ENCODE measurements at places on chromosomes 2 and 18.

GRCh38 chr2:138373993-138374408, 127.6 kb upstream of the SPOPL start:
- DNase-seq: peak; percentile 32

DNA sequence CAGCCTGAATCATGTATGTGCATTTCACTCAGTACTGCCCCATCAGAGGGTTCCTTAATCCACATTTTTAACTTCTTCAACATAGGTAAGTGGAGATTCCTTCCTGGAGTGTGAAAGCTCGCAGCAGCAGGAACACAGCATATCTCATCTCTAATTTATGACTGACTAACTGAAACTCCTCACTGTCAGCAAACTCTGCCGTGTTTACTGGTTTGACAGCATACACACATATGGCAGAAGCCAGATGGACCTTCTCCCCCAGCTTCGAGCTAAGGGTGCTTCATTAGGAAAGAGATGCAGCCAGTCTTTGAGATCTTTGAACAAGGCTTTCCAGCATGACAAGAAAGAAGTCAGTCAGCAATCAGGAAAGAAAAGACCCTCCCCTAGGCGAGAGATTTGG, 200.3 kb upstream of the ACVR2A start:
- no peak for DNase-seq

DNA sequence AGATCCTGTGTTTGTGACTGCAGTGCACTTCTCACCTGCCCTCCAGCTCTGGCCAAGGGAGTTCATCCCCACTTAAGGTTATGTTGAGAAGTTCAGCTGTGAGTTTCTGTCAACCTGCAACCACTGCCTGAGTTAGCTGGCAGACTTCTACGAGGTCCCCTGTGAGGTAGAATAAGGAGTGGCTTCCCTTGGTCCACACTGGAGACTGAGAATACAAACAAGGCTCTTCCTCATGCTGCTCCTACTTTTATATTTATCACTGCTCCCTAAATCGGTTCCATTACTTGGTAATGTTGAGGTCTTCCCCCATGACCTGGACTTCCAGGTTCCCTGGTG, 353.2 kb upstream of the CWC22 start:
- no peak for DNase-seq

DNA sequence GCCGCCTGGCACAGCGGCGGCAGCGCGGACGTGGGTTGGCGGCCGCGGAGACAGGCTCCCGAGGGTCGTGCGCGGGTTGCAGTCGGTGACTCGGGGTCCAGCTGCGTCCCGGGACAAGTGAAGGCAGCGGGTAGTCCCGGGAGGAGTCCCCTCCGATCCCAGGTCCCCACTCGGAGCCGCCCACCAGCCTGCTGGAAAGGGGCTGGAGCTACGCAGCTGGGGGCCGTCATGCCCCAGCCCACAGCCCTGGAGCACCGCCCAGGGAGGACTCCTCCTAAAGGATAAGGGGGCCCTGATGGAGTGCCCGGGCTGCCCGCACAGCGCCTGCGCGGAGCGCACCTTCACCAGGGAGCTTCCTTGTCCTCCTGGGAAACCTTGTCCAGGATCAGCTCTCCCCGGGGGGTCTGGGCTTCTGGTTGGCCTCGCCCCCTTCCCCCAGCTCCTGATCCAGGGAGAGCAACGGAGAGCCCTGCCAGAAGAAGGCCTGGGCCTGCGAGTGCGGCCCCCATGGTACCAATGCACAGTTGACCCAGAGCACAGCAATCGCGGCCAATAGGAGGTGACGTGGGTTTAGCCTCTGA, 25.9 kb upstream of the ALPP start:
- DNase-seq: no peak

DNA sequence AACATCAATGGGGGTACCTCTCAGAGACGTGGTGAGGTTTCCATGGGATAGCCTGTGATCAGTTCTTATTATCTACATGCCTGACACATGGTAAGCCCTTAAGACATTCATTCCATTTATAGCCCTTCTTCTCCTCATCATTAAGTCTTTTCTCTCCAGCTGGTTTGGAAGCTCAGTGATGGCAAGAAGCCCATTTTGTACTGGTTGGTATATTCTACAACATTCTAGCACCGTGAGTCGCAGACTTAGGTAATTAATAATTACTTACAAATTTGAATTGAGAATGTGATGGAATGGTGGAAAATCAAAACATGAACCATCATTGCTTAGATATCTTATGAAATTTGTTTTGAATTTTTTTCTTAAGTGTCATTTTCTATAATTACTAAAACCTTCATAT, 472.6 kb downstream of the DLGAP1 start:
- no peak for DNase-seq

DNA sequence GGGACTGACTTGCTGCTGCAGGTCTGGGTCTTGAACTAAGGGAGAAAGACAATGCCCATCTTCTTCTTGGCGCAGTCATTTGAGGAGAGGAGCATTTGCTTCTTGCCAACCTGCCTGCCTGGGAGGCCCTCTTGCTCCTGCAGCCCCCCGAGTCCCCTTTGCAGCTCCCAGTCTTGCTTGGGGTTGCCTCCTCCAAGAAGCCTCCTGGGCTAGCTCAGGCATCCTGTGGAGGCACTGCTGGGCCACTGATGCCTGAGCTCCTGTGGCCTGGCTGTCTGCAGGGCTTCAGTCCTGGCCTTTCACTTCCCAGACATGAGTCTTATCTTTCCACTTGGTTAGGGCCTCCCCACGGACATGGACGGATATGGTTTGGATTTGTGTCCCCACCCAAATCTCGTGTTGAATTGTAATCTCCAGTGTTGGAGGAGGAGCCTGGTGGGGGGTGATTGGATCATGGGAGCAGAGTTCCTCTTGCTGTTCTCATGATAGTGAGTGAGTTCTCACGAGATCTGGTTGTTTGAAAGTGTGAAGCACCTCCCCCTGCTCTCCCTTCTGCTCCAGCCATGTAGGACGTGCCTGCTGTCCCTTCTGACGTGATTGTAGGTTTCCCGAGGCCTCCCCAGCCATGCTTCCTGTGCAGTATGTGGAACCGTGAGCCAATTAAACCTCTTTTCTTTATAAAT, 17.3 kb downstream of the HPCAL1 start:
- DNase-seq: no peak

GRCh38 chr2:152343426-152343825, 8.5 kb downstream of the FMNL2 start:
- DNase-seq: no peak

DNA sequence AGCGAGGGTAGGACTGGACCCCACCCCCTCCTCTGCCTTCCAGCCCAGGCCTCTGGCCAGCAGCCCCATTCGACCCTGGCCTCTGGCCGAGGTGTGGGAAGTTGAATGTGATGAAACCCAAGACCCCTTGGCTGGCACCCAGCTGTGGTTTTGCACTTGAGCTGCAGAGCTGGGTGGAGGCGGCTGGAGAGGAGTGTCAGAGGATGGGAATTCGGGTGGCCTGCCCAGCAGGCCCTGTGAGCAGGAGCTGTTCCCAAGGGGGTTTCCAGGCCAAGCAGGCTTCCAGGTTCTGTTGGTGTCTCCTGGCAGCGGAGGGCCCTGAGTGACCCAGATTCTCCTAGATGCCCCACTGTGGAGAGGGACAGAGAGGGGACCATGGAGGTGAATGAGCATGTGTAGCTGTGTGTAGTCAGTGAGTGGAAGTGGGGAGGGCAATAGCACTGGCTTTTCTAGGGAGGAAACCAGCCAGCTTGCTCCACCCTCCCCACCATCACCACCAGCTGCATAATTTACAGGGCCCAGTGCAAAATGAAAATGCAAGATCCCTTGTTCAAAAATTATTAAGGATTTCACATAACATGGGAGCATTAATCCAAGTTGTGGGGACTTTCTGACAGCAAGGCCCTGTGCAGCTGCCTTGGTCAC, 172.2 kb upstream of the HAAO start:
- DNase-seq: no peak

DNA sequence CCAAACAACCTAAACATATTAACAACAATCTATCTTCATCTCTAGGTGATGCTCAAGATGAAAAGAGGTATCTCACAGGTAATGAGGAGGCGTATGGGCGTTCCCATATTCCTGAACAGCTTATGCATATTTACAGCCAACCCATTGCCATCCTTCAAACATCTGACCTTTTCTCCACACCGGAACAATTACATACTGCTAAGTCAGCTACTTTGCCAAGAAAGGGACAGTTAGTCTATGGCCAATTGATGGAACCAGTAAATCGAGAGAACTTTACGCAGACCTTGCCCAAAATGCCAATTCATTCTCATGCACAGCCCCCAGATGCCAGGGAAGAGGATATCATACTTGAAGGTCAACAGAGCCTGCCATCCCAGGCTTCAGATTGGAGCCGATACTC, 68.0 kb downstream of the FAM171B start:
- DNase-seq: no peak

- DNase-seq: no peak
Observed at GRCh38 chr2:206474099-206474498, 30.8 kb downstream of the ADAM23 start.

DNA sequence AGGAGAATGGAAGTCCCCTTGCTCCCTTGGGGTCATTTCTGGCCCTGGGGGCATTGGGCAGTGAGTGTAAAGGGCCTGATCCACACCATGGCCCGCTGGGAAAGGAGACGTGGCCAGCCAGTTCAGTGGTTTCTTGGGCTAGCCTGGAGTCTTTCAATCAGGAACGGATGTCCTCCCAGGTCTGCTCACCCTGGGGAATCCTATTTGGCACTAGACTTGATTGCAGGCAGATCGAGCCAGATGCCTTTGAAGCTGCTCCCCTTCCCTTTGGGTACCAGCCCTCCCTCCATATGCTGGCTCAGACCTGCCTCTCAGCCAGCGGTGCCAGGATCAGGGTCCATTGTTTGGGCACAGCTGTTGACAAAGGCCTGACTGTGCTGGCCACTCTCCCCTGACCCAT, 11.0 kb downstream of the FBLN7 start:
- DNase-seq: no peak

- DNase-seq: no peak
Observed at GRCh38 chr2:56656826-56657225, 473.0 kb downstream of the CCDC85A start.

DNA sequence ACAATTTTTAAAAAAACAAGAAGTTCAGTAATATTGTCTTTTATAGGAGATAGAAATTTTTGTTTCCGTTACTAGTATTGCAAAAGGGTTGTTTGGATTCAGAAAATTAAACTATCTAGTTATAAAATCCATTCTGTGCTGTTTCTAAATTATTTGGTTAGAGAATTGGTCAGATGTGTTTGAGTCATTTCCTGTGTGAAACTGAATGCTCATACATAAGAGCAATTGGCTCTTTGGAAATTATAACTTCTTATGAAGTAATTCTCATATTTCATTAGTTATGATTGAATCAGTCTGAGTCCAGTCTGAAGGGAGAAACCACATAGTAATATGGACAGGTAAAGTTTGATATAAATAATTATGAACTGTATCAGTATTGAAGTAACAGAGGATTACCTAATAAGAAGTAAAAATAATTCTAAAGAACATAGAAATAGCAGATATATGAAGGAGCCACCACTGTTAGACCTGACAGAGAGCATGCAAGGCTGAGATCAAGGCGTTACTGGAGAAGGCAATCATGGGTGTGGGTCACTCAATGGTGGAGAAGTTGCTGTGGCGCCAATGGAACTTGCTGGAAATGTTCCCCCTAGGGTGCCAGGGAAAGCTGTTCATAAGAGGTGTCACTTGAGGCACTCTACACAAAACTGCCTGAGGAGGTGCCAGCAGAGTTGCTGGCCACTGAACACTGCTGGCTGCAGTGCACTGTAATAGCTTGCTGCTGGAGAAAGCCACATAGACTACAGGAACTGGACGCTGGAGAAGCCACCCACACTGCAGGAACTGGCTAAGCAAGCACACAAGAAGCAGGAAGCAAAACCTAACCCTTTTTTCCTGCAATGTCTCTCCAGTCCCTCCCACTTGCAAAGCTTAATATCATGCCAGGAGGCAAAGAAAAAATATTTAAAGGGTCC, 18.0 kb upstream of the FAP start:
- peak; percentile 6 for DNase-seq

DNA sequence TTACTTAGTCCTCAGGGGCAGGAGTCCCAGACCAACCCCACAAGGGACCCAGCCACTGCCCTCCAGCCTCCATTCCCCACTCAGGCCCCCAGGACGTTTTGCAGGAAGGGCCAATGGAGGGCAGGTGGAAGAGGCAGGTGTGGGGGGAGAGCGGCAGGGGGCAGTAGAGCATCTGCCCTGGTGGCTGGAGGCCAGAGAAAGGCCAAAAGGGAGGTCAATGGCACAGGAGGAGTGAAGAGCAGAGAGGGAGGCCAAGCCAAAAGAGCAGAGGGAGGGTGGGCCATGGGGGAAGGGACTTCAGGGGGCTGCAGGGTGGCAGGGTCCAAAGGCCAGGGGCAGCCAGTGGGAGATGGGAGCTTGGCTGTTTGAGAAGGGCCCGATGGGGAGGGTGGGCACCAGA, 17.3 kb upstream of the GPR55 start:
- DNase-seq: peak; percentile 55

GRCh38 chr2:217297096-217297495, 437.2 kb upstream of the TNP1 start:
- no peak for DNase-seq

GRCh38 chr2:45637440-45637839, 14.0 kb upstream of the PRKCE start:
- no peak for DNase-seq

- DNase-seq: peak; percentile 44
Observed at GRCh38 chr2:102367331-102367971, 11.9 kb downstream of the IL18R1 start.

DNA sequence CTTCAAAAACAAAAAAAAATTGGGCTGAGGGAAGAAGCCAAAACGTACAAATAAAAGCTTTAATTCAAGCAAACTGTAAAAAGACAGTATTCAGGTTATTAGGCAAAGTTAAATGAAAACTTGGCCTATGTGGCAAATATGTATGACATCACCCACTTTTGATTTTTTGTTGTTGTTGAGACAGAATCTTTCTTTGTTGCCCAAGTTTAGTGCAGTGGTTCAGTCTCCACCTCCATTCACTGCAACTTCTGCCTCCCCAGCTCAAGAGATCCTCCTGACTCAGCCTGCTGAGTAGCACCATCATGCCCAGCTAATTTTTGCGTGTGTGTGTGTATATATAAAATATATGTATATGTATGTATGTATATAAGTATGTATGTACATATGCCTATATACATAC, 440.4 kb upstream of the NRXN1 start:
- DNase-seq: no peak

DNA sequence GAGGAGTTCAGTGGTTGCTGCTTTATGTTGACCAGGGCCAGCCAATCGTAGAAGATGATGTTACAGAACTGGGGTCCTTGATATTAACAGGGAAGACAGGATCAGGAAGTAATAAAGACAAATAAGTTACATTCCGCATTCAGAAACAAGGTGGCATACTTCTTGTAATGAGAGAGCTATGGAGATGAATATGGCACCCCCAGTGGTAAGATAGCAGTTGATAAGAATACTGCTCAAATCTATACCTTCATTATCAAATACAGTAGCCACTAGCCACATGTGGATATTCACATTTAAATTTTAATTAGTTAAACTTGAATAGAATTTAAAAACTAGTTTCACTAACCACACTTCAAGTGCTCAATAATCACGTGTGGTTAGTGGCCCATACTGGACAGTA, 290.4 kb upstream of the RBMS1 start:
- DNase-seq: no peak

Measured in GM20000 (cell line).